Midbrain (tissue), 1 donor: ENCODE measurements at places on chromosomes 2 and 18.

GRCh38 chr2:143489145-143489544 lies 359.9 kb downstream of the ARHGAP15 start:
- no peak for DNase-seq

DNA sequence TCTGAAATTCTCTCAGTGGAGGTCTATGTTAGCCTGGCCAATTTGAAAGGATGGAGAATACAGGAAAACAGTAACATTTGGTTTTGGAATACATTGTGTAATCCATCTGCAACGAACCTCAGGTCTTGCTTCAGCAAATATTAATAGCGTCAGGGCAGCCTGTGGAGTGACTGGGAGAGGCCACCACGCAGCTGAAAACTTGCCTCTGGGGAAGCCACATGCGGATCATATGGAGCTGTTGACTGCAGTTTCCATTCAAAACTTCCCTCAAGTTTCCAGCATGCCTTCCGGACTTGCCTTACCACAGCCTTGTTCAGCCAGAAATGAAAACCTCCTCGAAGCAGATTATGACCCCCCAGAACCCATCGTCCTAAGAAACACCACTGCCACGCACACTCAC lies 25.7 kb downstream of the BCL11A start:
- DNase-seq, result no peak

DNA sequence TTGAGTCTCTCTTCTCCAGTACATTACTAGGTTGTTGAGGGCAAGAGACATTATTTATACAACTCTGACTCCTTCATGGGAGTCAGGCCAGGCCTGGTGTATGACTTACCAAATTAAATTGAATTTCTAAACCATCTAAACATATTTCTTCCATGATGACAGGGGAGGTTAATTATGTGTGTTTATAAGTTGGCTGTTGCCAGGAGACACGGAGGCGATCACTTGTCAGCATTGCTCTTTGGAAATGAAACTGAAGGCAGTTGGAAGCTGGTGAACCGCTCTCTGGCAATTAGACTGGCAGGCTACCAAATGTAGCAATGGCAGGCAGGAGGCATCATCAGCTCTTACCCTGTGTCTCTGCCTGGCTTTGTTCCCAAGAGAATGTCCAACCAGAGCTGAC lies 241.4 kb downstream of the KCNS3 start:
- no peak for DNase-seq

DNA sequence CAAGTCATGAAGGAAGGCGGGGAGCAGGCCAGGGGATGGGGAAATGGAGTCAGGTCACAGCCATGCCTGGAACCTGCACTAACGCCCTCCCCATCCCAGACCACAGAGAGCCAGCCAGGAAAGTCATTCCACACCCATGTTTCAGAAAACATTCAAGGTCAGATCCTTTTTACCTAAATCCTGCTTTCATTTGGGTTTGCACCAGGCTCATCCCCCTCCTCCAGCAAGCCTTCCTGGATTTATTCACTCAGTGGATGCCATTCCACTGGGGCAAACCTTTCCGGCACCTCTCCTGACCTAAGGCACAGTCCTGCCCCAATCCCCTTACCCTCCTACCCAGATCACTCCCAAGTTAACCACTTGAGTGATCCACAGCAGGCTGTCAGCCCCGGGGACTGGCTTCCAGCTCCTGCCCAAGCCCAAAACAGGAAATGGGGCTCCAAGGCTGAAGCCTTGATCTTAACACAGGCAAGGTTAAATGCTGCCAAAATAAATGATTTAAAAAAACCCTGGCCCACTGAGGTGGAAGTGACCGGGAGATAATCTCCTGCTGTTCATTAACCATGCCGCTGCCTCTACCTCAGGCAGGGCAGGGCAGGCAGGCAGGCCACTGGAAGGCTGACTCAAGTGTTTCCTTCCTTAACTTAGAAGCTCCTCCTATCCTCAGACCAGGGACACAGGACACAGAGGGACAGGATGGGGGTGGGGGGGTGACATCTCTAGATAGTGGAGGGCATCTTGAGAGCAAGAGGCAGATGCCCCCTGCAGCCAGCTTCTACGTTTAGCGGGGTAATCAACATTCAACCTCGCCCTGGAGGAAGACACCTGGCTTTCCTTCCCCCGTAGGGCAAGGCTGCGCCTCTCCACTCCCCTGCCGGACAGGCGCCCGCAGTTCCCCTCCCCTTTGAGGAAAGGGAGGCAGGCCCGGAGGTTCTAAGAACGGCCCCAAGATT lies 1.4 kb downstream of the RAB11FIP5 start:
- DNase-seq, result no peak

GRCh38 chr2:76323381-76323780 lies 612.7 kb upstream of the GCFC2 start:
- no peak for DNase-seq

- DNase-seq, result no peak
These were observed 159.3 kb upstream of the MYCN start for GRCh38 chr2:15780912-15781574.

- DNase-seq, result no peak
These were observed 42.9 kb downstream of the DYSF start for GRCh38 chr2:71496156-71496770.

GRCh38 chr2:101486258-101486701 lies 11.4 kb upstream of the RFX8 start:
- no peak for DNase-seq

DNA sequence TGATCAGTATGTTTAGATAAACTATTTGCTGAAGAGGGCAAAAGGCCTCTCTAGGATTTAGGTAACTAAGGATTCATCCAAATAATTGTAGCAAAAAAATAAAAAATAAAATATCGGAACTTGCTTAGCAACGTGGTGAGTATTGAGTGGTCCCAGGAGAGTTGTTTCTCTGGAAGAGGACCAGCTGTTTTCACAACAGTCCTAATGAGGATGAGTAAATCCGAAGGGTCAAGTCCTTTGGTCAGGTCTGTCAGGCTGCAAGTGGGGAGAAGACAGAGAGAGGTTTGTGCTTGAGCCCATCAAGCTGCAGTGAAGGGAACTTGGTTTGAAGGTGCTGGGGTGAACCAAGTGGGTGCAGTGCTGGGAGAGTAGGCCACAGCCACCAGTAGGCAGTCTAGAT lies 539.2 kb downstream of the SLC4A3 start:
- DNase-seq, result no peak

- no peak for DNase-seq
These were observed 28.0 kb downstream of the PCARE start for GRCh38 chr2:29046321-29046720.

GRCh38 chr2:13252615-13253014 lies 535.9 kb downstream of the TRIB2 start:
- DNase-seq, result no peak

DNA sequence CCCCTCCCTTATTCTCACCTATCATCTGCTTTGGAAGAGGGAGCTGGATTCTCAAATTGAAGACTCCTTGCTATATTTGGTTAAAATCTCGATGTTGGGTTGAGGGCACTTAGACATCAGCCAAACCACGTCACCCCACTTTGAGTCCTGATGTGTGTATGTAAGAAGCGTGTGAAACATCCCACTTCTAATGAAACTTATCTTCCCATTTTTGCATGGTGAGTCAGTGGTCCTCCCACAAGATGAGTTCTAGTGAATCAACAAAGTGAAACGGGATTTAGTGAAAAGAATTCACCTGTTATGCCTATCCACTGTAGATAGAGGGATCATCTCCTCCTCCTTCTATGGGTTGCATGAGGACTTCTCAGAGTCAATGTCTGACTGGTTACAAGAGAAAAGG lies 51.4 kb upstream of the SPRED2 start:
- DNase-seq, result no peak

GRCh38 chr2:219089330-219089729 lies 28.6 kb upstream of the IHH start:
- DNase-seq, result no peak

DNA sequence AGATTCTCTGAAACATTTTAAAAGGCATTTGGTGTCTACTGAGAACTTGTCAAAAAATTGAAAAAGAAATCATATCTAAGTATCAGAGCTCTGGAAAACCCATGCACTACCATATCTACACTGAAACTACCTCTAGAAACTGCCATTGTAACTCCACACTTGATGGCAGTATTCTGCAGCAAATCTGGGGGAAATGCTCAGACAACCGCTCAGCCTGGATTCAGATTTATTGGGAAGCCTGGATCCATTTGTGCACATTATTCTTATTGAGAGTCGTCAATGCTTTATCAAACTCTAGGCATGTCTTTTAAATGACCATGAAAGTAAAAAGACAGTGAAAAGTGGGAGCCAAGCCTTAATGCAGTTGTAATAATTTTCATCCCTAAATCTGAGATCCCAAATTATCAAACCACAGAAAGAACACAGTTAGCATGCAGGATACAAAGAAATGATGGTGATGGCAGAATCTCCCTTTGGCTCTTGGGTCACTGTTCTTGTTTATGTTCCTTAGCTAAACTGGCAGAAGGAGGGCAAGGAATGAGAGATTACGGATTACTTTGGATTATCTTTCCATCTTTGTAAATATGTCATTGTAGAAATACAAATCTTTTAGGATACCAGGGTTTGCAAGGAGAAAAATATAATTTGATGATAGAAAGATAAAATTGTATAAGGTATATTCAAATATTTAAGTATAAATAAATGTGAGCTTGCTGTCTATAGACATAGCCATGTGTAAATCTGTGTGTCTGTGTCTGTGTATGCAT lies 512.1 kb upstream of the SYT4 start:
- DNase-seq, result no peak
